ENCODE measurements at places on chromosomes 6 and 20.

DNA sequence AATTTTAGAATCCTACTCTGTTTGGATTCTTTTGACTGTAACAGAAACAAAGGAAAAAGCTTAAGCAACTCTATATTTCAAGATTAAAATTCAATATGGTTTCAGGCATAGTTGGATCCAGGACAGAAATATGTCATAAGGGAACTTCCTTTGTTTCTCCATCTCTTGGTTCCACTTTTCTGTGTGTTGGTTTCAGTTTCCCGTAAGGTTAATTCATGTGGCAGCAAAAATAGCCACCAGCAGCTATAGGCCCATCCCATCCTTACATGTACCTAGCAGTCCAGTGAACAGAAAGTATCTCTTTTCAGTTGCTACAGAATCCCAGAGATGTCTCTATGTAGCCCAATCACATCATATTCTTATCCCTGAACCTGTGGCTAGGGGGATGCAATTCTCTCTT is 8.8 kb upstream of the FAM8A1 start:
- DNase-seq: no peak

- no peak for DNase-seq
These were observed 42.1 kb downstream of the GFRA4 start for GRCh38 chr20:3621111-3621510.

GRCh38 chr6:121549736-121550135 is 114.3 kb downstream of the GJA1 start:
- DNase-seq: no peak

DNA sequence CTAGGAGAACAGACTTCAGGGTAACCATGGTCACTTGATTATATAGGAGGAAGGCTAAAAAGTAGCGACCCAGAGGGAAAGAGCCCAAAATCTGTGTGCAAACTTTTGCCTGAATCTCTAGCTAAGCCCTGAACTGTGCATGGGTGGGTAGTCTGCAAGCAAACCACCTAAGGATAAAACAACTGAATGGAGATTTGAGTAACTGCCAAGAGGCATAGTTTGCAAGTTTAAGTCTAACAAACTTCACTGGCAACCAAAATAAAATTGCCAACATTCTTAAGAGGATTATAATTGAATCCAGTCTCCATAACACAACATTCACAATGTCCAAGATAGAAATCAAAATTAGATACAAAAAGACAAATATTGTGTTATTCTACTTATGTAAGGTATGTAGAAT is 192.0 kb upstream of the PLN start:
- no peak for DNase-seq

GRCh38 chr6:1864496-1864895 is 254.8 kb downstream of the FOXC1 start:
- no peak for DNase-seq

- no peak for DNase-seq
These were observed 139.0 kb downstream of the MTHFD1L start for GRCh38 chr6:151004383-151005024.

DNA sequence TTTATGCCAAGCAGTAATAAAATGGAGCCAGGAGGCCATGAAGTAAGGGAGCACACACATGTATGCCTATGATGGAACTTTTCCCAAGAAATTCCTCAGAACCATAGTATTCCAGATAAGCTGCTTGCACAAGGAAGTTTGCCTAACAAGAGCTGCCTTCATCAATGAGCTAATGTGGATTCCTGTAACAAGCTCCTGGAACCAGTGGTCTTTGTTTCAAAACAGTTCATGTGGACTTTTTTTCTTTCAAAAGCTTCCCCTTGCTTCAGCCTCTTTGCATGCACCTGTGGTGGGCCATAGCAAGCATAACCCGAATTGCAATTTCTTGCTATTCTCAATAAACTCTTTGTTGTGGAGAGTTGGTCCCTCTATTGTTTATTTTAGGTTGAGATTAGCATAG is 359.6 kb downstream of the UTRN start:
- no peak for DNase-seq

DNA sequence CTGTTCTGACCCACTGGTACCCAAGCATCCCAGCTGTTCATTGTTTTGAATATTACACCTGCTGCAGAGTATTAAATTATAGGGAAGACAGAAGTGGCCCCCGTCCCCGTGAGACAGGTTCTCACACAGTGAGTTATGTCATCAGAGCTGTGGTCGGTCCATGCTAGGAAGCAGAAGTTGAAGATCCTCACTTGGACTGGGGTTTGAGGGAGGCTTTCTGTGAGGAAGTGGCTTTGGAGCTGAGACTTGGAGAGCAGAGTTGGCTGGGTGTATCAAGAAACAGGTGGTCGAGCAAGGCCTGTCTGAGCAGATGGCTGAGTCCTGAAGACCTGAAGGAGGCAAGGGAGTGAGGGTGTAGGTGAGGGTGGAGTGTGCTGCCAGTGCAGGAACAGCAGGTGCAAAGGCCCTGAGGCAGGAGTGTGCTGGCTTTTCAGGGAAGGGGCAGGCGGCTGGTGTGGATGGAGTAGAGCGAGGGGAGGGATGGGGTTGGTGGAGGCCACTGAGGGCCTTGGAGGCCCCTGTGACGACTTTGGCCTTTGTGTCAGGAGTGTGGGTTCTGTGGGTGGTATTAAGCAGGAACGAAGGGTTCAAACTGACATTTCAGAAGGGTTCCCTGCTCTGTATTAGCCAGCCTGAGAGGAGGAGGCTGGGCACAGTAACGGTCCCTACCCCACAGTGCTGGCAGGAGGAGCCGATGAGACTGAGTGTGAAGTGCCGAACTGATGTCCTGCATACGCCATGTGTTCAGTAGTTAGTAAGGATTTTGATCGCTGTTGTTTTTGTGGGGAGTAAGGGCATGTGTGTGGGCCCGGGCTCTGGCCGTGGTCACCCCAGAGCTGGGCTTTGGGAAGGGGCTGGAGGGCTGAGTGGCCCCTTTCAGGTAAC is 11.8 kb downstream of the SRC start:
- DNase-seq: no peak

GRCh38 chr6:84428300-84428907 is 201.0 kb upstream of the CEP162 start:
- peak; percentile 6 for DNase-seq

GRCh38 chr6:81865712-81866111 is 113.2 kb upstream of the TENT5A start:
- DNase-seq: no peak

GRCh38 chr20:53677447-53678314 is 84.0 kb upstream of the ZNF217 start:
- no peak for DNase-seq

GRCh38 chr20:4791121-4791520 is 69.4 kb downstream of the PRND start:
- no peak for DNase-seq

GRCh38 chr6:11201772-11202512 is 30.5 kb downstream of the NEDD9 start:
- no peak for DNase-seq

DNA sequence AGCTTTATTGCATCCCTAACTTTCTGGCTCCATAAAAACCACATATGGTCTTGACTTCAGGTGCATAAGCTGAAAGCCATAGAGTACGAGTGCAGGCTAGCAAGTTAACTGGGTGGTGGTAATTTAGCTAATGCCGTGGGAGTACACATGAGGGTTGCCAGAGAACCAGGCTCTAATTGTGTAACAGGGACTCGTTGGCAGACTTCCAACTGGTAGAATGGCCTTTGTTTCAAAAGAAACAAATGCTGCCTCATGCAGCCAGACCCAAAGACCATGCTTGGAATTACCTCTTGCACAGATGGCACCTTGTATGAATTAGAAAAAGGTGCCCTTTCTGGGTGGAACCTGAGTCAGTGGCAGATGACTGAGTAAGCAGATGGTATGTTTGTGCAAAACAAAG is 73.2 kb downstream of the LY86 start:
- no peak for DNase-seq

DNA sequence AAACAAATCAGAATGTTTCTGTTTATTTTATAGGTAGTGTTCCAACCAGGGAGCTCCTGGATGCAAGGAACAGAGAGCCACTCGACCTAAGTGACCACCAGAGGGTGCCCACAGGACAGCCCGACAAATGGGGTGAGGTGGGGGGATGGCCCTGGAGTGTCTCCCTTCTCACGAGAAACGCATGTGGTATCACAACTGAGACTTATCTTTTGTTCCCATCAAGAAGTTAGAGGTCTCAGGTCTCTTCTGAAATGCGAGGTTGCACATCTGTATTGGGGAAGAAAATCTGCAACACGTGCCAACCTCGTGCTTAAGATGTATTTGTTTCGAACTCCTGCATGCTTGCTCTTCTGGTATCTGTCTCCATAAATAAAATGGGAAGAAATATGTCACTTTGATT is 104.0 kb downstream of the ISM1 start:
- no peak for DNase-seq

- peak; percentile 26 for DNase-seq
These were observed 141.1 kb downstream of the PDSS2 start for GRCh38 chr6:107318100-107318736.

- no peak for DNase-seq
These were observed 197.5 kb upstream of the SIM1 start for GRCh38 chr6:100662264-100662663.

All from activated naive CD8-positive, alpha-beta T cell treated with anti-CD3 and anti-CD28 coated beads for 36 hours (primary cell).